ENCODE measurements at places on chromosomes 13 and 19.

GRCh38 chr19:40530091-40530901, 46.4 kb upstream of the SHKBP1 start:
- no peak for DNase-seq

DNA sequence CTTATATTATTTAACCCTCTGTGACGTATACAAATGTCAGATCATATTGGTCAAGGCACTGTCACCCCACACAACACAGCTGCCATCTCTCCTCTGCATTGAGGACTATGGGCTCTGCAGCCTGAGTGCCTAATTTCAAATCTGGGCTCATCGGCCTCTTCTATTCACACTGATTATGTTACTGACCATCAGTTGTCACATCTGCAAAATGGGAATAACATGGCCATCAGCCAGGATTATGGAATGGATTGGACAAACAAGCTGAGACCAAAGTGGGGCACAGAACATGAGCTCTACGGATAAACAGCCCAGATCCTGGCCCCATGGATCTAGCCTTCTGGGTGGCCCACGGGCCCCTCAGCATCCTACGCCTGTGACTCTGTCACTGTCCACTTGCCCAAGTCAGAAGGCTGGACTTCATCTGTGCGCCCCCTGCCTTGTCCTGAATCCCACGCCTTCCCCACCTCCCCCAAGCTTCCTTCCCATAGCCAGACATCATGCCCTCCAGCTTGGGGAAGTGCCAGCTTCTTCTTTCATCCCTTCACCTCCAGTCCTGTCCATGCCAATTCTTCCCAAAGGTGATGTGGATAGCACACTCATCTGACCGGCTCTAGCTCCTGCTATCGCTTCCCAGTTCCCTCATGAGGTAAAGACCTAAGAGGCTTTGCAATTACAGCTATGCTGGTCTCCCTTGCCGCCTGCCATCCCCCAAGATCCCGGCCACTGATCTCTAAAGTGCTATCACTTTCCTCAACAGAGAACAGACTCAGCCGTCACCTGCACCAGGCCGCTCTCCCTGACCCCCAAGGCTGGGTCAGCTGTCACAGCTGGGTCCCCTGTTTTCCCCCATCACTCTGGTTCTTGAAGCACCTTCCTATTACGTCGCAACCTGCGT, 872 bp downstream of the FARSA start:
- no peak for DNase-seq

DNA sequence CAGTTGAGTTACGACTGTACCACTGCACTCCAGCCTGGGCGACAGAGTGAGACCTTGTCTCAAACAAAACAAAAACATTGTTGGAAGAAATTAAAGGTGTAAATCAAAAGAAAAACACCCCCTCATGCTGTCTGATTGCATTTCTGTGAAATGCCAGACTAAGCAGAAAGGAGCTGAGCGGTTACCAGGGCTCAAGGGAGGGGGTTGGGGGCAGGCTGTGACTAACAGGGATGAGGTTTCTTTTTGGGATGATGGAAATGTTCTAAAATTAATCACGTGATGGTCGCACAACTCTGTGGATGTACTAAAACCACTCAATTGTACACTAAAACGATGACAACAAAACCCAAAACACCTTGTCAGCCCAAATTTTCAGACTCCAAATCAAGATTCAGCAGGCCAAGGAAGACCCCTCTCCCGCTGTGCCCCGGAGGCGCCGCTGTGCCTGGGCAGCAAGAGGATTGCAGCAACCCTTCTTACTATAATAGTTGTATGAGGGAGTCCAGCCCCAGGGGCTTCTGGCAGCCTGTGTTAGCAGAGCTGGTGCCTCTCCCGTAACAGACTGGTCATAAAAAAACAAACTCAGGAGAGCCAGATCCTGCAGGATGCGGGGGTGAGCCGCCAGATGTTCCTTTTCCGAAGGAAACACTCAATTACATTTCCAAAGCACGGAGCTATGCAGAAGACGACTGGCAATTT, 20.9 kb downstream of the CAPS start:
- DNase-seq = no peak

GRCh38 chr19:45590300-45591003, 5.8 kb upstream of the OPA3 start:
- no peak for DNase-seq

GRCh38 chr13:37039896-37040295, 19.6 kb downstream of the SUPT20H start:
- no peak for DNase-seq

DNA sequence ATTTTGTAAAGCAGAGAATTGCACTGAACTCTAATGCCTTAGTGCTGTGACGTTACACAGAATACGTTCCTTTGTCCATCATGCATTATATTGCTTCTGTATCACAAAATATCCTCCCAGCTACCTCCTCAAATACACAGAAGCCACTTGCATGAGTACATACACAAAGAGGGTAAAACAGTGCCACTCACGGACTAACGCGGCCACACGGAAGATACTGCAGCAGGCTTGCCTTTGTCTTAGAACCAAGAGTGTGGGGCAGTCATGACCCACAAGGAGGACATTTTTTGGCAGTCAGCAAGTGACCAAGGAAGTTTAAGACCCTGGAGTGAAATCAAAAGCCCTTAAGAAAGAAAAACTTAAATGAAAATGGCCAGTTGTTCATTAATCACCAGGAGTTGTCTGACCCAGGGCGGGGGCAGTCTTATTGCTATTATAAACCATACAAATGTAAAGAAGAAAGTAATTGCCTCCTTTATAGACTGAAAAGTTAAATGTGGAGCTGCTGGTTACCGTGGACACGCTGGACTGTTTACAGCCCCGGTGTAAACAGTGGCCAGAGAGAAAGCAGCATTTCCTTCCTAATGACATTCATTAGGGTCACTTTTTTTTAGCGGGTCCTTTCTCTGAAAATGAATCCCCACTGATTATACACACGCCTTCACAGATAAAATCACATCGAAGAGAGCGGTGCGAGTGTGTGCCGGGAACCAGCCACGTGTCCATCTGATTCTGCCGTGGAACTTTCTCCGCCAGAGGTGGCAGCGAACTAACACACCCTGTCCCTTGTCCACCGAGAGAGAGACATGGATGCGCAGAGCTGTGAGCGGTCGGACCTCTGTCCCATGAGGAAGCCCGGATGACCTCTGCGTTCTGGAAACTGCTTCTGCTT, 66.8 kb downstream of the SOX1 start:
- no peak for DNase-seq

- no peak for DNase-seq
Observed at GRCh38 chr13:75049735-75050335, 432.1 kb downstream of the TBC1D4 start.

DNA sequence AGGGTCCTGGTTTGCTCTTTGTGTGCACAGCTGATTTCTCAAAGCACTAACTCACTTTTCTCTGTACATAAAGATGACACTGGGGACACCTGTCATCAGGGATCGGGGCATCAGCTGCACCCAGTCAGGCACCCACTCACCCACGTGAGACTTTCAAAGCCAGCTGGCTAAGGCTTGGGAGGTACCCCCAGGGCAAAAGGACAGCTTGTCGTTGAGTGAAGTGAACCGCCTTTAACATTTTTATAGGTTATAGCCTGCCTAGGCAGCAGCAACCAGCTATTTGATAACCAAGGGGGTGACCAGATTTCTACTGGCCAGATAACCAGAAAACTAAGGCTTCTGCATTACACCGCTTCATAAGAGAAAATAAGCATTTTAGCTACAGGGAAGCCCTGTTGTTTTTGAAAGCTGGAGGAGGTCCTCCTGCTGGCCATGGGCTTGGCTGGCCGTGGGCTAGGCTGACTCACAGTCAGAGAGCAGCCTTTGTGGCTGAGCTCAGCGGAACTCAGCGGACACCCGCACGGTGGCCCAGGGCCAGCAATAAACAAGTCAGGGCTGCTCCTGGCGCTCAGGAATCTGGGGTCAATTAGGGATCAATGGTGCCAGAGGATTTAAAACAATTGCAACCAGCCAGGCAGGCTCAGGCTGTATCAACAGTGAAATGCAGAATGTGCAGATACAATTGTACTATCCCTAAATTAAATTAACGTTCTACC, 57.1 kb downstream of the ALOX5AP start:
- no peak for DNase-seq

- no peak for DNase-seq
Observed at GRCh38 chr13:112042496-112042895, 24.5 kb upstream of the SOX1 start.

DNA sequence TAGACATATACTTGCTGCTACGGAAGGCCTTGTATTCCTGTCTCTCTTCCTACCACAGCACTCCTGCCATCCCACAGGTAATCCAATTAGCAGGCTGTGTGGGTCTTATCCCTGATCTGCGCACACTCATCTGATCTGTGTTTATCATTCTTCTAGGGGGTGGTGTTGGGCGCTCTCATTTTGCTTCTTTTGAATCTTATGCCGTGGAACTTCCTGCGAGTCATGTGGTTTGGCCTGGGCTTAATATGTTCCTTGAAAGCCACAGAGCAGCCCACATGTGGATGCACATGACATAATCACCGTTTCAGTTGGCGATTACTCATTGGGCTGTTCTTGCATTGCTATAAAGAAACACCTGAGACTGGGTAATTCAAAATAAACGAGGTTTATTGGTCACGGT, 7.5 kb downstream of the RASA3 start:
- no peak for DNase-seq

DNA sequence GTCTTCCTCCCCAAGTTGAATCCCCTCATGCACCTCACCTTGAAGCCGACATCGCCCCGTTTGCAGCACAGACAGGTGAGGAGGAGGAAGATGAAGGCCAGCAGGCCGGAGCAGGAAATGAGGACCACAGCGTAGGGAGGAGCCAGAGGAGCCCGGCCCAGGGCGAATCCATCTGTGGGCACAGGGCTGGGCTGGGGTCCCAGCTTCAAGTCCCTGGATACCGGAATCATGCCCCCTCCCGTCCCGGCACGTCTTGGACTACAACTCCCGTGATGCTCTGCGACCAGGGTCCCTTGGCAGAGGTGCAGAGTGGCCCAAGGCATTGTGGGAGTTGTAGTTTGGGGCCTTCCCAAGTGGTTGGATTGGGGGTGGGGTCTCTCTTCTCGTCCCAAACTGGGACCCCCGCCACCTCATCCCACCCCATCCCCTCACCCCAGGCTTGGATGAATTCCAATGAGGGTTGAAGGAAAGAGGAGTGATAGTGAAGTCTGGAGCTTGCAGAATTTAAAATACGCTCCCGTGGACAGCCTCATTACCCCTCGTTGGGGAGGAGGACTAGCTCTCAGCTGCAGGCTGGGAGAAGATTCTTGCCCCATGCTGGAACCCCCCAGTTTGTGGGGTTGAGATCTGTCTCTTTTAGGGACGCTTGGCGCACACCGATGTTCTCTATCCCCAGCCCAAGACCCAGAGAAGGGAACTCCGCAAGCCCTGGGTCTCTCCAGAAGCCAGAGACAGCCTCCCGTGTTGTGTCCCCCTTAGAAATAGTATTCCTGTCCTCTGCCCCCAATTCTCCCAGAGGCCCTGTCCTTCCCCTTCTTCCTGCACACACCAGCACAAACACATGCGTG, 990 bp downstream of the LMTK3 start:
- DNase-seq = peak; percentile 54

GRCh38 chr19:2981898-2982297, 4.5 kb downstream of the TLE6 start:
- no peak for DNase-seq

DNA sequence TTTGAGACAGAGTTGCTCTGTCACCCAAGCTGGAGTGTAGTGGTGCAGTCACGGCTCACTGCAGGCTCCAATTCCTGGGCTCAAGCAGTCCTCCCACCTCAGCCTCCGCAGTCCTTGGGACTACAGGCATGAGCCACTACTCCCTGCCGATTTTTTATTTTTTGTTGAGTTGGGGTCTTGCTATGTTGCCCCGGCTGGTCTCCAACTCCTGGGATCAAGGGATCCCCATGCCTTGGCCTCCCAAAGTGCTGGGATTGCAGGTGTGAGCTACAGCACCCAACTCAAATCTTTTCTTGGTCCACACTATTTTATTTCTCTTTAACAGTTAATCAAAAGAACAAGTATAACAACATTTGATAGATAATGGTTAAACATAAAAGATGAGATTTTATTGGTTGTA, 7.5 kb downstream of the CCNE1 start:
- no peak for DNase-seq

GRCh38 chr13:108155185-108156106, 59.9 kb downstream of the LIG4 start:
- peak; percentile 63 for DNase-seq

GRCh38 chr19:3556978-3557460, 367 bp downstream of the MFSD12 start:
- peak; percentile 35 for DNase-seq

DNA sequence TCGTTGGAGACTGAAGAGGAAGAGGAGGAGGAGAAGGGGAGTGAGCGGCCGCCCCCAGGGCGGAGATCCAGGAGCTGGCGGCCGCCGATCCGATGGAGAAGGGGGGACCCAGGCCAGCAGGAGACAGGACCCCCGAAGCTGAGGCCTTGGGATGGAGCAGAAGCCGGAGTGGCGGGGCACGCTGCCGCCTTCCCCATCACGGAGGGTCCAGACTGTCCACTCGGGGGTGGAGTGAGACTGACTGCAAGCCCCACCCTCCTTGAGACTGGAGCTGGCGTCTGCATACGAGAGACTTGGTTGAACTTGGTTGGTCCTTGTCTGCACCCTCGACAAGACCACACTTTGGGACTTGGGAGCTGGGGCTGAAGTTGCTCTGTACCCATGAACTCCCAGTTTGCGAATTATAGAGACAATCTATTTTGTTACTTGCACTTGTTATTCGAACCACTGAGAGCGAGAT, 1.8 kb downstream of the GADD45B start:
- DNase-seq = no peak

- DNase-seq = no peak
Observed at GRCh38 chr13:32135655-32136054, 104.1 kb downstream of the FRY start.

GRCh38 chr19:44847144-44848035, 1.3 kb downstream of the NECTIN2 start:
- DNase-seq = no peak

- no peak for DNase-seq
Observed at GRCh38 chr13:46172531-46172991, 9.4 kb downstream of the LCP1 start.

GRCh38 chr13:26457212-26457611, 100.3 kb upstream of the WASF3 start:
- no peak for DNase-seq

- peak; percentile 91 for DNase-seq
Observed at GRCh38 chr19:52369559-52370340, at the start of gene ZNF880. TSS of gene ZNF880 (plus strand) at chr19:52369923. CDS start at chr19:52369966, 43 bp downstream.

- DNase-seq = no peak
Observed at GRCh38 chr13:43133792-43134191, 110.4 kb downstream of the DNAJC15 start.

GRCh38 chr19:28171983-28172382, 1041.0 kb downstream of the UQCRFS1 start:
- DNase-seq = no peak
